ENCODE measurements at places on chromosomes 11 and 22. TPM values are rescaled to one million over a fixed set of nuclear protein-coding genes. Genes with fewer than 3 reads are reported as not detected.

- no peak for DNase-seq
- H3K27me3 ChIP-seq, result peaks cover 10% of the 10 kb centered on the region
- no peaks in the 10 kb centered on the region for H3K36me3 ChIP-seq
- H3K4me1 ChIP-seq, result peaks cover 24% of the 10 kb centered on the region
Observed at GRCh38 chr11:44725757-44726282, 942 bp upstream of the TSPAN18 start.

The SEZ6L gene
- 0.32 TPM for total RNA-seq

- H3K36me3 ChIP-seq, result no peaks in the 10 kb centered on the region
- H3K4me3 ChIP-seq, result no peak overlapping the region
- H3K27me3 ChIP-seq, result no peaks in the 10 kb centered on the region
- no peak for DNase-seq
- H3K4me1 ChIP-seq, result peaks cover 22% of the 10 kb centered on the region
Observed at GRCh38 chr11:33315822-33316221, 58.6 kb downstream of the HIPK3 start.

DNA sequence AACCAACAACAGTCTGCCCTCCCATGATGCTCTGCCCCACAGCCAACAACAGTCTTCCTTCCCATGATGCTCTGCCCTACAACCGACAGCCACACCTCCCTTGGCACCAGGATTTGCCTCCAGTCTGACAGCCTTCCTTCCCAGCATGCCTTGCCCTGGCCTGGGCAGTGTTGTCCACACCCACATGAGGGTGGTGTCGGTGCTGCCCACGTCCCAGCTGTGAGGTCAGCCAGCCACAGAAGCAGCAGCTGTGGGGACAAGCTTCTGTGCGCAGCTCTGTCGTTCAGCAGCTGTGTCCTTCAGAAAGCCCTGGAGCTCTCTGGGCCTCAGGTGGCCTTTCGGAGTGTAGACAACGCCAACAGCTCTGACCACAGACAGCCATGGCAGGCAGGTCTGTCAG, 1378.9 kb downstream of the BRD1 start:
- no peak overlapping the region for H3K4me3 ChIP-seq
- H3K27ac ChIP-seq, result no peak overlapping the region
- H3K36me3 ChIP-seq, result no peaks in the 10 kb centered on the region
- no peaks in the 10 kb centered on the region for H3K4me1 ChIP-seq
- peak; percentile 25 for DNase-seq

All from upper lobe of right lung (tissue), 1 donor.